Left renal cortex interstitium (tissue), 4 donors: ENCODE measurements at places on chromosomes 7 and 10.

DNA sequence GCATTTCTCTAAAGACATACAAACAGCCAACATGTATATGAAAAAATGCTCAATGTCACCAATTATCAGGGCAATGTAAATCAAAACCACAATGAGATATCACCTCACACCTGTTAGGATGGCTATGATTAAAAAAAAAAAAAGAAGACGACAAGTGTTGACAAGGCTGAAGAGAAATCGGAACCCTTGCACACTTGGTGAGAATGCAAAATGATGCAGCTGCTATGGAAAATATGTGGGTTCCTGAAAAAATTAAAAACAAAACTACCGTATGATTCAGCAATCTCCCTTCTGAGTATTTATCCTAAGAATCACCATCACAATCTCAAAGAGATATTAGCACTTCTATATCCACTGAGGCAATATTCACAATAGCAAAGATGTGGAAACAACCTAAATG, 11.3 kb downstream of the LMBR1 start:
- no peak for DNase-seq

- no peak for DNase-seq
Observed at GRCh38 chr10:24113901-24114300, 95.0 kb upstream of the KIAA1217 start.

DNA sequence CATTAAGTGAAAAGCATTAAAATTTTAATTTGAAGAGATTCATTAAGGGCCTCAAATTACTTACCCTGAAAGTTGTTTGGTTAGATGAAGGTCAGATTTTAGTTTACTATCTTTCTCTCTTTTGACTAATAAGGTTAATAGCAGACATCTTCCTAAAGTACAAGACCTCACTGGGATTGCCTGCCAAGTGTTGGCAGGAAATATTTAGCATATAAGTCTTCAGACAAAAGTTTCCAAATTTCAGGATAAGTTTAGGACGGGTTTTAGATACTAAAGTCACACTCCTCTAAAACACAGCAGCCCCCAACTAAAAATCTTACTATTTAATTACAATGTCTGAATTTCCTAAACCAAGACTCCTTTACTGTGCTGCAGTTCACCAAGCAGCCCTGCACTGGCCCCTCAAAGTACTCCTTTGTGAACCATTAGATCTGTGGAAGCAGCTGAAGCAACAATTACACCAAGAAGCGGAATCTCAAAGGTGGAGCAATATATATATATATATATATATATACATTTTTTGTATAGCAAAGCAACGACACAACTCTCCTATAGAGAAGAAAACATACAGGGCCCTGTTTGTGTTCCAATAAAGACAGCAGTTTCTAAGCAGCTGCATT, 91.2 kb upstream of the KCNIP2 start:
- no peak for DNase-seq

DNA sequence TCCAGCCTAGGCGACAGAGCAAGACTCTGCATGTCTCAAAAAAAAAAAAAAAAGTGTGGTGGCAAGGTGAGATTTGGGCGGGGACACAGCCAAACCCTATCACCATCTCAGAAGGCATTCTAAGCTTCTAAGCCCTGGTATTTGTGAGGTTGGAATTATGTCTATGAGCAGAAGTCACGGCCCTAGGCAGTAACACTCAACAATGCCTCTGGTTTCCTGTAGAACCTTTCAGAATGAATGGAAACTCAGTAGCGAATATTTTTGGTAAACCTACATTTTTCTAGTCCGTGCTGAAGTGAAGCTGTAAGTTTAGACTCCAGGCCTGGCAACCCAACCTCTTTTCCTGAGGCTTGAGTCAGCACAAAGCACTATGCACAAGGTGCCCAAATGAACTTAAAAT, 88.3 kb downstream of the FAM107B start:
- no peak for DNase-seq

DNA sequence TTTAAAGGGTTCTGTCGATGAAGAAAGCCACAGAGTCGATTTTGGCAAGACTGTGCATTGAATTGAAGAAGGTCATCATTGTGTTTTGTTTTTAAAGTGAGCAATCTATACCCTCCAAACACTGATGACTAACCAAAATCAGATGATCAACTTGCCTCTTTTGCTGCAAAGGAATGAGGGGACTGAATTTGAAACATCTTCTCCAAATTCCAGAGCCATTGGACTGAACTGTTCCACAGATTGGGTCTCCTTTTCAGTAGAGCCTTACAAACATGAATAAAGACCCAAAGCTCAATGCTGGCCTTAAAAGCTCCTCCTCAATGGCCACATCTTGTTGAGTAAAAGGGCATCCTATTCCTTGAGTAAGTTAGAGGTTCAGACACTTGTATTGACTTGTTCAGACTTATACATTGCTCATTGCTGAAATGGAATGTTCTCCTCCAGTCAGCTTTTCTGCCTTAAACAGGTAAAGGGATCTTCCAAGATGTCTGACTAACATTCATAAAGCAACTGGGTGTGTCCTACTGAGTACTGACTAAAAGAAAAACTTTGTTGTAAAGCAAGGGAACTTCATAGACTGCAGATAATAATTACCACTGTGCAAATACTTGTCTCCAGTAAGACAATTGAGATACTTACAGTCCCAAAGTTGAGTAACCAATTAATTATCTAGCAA, 630.6 kb downstream of the KCNMA1 start:
- DNase-seq = no peak

DNA sequence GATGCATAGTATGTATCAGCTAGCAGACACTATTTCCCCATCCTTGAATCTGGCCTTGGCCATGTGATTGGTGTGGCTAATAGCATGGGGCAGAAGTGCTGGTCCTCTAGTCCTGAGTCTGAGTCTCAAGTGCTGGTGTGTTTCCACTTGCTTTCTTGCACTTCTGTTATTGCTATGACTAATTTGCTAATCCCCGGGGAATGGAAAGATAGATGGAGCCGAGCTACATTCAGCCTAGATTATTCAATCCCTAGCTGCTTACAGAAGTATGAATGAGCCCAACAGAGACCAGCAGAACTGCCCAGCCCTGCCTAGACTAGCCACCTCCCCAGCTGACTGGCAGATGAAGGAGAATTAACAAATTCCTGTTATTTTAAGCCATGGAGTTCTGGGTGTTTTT, 53.2 kb upstream of the SYPL1 start:
- DNase-seq = no peak

- DNase-seq = no peak
Observed at GRCh38 chr7:154843670-154844237, 159.2 kb downstream of the PAXIP1 start.

GRCh38 chr7:138542183-138542582, 82.1 kb downstream of the TRIM24 start:
- no peak for DNase-seq

GRCh38 chr7:69531050-69531449, 67.2 kb upstream of the AUTS2 start:
- no peak for DNase-seq

DNA sequence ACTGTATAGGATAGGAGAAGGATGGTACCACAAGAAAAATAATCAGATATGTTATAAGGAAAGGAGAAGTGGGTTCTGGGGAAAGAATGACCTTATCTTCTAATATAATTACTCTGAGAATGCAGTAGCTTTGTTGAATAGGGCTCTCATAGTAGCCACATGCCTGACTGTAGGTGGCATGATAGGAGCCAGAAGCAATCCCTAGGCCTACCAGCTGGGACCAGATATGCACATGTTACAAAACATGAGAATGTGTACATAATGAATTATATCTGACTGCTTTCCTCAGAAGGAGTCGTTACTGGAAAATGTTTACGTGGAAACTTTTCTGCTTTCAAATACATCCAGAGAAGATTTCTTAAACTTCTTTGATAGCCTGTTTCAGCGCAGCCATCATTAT, 53.2 kb upstream of the FAM3C start:
- no peak for DNase-seq

GRCh38 chr7:101179117-101179516, 976 bp downstream of the NAT16 start:
- no peak for DNase-seq

DNA sequence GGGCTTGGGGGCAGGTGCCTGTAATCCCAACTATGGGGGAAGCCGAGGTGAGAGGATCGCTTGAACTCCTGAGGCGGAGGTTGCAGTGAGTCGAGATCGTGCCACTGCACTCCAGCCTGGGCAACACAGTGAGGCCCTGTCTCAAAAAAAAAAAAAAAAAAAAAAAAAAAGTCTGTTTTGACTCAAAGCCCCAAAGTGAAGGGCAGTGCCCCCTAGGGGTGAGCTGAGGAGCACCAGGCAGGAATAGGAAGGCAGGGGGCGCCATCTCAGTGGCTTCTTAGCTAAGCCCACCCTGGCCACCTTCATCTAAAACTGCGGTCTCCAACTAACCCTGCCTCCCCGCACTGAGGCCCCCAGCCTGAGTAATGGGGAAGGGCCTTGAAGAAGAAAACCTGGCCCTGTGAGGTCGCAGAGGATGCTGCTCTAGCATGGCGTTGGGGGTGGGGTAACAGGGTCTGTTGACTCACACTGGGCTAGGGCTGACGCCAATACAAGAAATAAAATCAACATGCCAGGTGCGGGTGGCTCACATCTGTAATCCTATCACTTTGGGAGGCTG, 9.8 kb downstream of the PODXL start:
- DNase-seq = no peak

- no peak for DNase-seq
Observed at GRCh38 chr10:107747851-107748250, 583.3 kb upstream of the SORCS1 start.

DNA sequence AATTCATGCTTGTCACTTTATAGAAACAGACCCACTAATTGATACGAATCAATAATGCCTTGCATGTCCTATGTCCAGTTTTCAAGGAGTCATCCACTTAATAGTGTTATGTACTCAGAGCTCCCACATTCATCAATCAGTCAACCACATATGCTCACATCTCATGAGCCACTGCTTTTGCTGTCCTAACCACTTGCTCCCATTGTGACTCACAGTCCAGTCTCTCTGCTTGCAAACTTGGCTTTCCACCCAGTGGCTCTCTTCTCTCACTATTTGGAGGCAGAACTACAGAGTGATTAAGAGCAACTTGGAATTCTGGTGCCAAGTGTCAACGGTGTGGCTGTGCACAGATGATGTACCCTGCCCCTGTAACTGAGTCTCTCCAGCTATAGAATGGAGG, 166.0 kb downstream of the SNX13 start:
- no peak for DNase-seq

- DNase-seq = no peak
Observed at GRCh38 chr7:21215307-21215706, 212.6 kb upstream of the SP4 start.

- DNase-seq = no peak
Observed at GRCh38 chr10:77159538-77160110, 478.0 kb downstream of the KCNMA1 start.

DNA sequence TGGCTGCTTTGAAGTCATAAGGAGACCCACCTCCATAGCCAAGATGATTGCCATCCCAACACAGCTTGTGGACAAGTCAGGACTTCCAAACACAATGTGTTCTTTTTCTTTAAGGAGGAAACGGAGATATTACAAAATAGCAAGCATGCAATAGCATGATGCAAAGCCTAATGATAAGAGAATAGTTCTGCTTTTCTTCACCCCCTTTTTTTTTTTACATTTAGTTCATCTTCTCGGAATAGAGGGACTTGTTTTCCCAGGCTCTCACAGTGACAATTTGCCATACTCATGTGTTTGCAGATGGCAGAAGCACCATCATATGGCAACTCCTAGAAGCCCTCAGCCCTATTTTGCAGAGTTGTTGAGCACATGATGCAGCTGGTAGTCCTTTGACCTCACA, 119.8 kb downstream of the ITGB8 start:
- no peak for DNase-seq

GRCh38 chr10:60203993-60204618, 185.6 kb downstream of the ANK3 start:
- no peak for DNase-seq

- DNase-seq = no peak
Observed at GRCh38 chr7:27656724-27657123, 6.0 kb downstream of the HIBADH start.

DNA sequence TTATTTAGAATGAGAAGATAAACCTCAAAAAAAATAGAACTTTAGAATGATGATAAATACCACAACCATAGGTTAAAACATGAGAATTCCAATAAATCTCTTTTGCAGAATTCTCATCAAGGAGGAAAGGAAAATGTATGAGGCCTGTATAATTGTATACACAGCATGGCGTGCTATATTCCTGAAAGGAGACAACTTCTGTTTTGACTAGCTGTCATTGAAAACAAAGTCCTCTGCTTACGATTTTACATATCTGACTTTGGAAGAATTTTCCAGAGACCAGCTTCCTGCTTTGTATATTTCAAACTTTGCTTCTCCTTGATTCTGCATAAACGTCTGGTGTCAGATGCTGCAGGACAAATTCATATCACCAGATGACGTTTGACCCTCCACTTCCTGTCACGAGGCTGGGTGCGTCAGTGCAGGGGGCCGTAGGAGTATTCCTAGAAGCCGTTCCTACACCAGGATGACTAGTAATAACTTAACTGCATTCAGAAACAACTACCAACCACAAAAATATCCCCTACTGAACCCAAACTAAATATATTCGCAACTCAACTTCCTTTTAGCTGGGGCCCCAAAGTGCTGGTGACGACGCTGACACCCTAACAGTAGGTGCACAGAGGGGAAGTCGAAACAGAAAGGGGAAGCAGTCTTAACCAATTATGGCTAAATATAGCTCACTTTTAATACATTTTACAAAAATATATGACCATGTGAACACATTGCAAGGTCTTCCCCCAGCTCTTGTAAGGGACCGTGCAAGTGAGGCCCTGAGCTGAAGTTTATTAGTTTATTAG, 178.6 kb upstream of the INHBA start:
- no peak for DNase-seq

DNA sequence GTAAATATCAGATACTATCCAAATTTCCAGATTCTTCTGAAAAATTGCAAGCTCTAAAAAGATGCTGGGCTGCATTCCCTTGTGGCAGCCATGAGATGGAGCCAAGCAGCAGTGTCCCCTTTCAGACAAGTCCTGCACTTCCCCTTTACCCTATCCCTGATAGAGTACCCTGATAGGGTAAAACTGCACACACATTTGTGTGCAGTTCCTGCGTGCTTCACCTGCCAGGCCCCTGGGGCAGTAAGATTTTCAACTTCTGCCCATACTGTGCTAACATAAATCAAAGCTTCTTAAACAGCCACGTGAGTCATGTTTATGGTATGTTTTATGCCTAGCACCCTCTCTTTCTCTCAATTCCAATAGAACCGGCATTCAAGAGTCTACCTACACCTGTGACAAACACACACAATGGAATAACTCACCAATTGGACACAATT, 52.2 kb downstream of the IFIT5 start:
- DNase-seq = no peak

DNA sequence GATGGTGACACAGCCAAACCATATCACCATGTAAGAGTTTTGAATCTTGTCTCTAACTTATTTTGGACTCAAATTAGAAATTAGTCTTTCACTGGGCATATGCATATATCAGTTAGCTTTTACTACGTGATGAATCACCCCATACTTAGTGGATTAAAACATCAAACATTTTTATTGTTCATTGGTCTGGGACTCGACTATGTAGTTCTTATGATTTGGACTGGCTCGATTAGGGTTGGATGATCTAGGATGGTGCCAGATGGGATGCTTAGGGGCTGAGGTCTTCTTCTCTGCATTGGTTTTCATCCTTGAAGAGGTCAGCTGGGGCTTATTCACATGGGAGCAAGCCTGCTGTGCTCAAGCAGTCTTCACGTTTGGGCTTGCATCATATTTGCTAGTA, 264.9 kb downstream of the EXOC4 start:
- no peak for DNase-seq
